Stimulated activated CD4-positive, alpha-beta T cell treated with anti-CD3 and anti-CD28 coated beads, Interleukin-1b, Interleukin-23, amount 100 ng/mL, for 48 hours (primary cell): ENCODE measurements at places on chromosomes 11 and 22.
A peak's percentile ranks its signal among the peaks of the same experiment; 100 is the strongest.

GRCh38 chr22:33321466-33321865 lies 263.3 kb upstream of the SYN3 start:
- no peak for DNase-seq

- no peak for DNase-seq
Observed at GRCh38 chr11:69914286-69915150, 95.3 kb upstream of the FGF3 start.

GRCh38 chr11:34155057-34155756 lies 49.8 kb downstream of the NAT10 start:
- no peak for DNase-seq

DNA sequence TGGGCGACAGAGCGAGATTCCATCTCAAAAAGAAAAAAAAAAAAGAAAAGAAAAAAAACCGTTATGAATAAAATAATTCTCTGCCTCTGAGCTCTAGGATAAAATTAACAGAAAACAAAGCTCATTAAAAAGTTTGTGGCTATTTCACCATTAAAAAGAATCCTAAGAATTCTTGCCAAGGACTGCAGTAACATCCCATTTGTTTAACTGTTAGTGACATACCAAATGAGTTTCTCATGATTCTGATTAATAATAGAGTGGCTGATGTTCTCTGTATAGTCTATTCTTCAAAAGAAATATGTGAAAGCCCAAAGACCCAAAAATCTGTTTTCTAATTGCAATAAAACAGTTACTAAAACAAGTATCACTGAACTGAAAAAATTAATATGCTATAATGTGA lies 19.7 kb downstream of the CLNS1A start:
- no peak for DNase-seq

- DNase-seq = peak; percentile 79
Observed at GRCh38 chr11:104705490-104706190, 192.6 kb downstream of the CASP12 start.

DNA sequence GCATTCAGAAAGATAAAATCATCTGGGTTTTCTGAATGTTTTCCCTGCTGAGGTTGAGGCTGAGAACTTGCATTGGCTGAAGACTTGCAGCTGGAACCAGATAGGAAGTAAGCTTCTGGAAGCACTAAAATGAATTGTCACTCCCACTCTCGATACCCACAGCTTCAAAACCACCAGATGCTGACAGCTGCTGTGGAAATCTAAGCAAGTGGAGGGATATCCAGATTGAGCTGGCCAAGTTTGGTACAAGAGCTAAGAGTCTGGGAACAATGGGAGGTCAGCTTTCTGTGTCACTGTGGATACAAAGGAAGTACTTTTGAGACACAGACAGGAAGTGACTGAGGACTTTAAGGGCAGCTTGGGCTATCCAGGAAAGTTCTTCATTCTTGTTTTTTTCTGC lies 51.3 kb upstream of the CD44 start:
- DNase-seq = no peak

GRCh38 chr11:27291302-27291889 lies 71.6 kb downstream of the CCDC34 start:
- peak; percentile 8 for DNase-seq

GRCh38 chr22:47155912-47156311 lies 393.5 kb downstream of the TBC1D22A start:
- no peak for DNase-seq

DNA sequence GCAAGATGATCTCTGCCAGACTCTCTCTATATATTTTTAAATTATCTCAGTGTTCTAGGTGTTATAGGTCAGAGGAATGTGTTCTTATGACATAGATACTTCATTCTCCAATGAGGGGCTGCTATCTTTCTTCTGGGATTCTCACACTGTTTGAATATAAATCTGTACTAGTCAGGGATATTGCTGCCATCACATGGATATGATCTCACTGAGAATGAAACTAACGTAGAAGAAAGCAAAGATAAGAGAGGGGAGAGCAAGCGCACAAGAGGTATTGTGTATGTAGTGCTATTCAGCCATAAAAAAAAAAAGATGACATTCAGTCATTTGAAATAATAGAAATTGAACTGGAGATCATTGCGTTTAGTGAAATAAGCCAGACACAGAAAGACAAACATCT lies 42.2 kb upstream of the SLC36A4 start:
- no peak for DNase-seq

GRCh38 chr11:67367761-67368227 lies 5.6 kb downstream of the CLCF1 start:
- DNase-seq = no peak

DNA sequence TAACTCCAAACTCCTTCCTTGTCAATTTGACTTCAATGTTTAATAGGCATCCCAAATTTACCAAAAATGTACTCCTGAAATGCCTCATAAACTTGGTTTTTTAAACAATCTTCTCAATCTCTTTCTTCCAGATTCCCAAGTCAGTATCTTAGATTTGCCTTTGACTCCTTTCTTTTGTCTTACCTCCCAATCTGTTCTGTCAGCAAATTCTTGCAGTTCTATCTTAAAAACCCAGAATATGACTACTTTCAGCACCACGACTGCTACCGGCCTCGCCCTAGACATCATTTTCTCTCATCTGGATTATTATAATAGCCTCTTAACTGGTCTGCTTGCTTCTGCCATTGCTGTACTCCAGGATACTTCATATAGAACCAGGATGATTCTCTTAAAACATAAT lies 7.9 kb downstream of the NLRP14 start:
- DNase-seq = no peak

GRCh38 chr11:37504060-37504611 lies 906.1 kb upstream of the RAG2 start:
- DNase-seq = no peak

DNA sequence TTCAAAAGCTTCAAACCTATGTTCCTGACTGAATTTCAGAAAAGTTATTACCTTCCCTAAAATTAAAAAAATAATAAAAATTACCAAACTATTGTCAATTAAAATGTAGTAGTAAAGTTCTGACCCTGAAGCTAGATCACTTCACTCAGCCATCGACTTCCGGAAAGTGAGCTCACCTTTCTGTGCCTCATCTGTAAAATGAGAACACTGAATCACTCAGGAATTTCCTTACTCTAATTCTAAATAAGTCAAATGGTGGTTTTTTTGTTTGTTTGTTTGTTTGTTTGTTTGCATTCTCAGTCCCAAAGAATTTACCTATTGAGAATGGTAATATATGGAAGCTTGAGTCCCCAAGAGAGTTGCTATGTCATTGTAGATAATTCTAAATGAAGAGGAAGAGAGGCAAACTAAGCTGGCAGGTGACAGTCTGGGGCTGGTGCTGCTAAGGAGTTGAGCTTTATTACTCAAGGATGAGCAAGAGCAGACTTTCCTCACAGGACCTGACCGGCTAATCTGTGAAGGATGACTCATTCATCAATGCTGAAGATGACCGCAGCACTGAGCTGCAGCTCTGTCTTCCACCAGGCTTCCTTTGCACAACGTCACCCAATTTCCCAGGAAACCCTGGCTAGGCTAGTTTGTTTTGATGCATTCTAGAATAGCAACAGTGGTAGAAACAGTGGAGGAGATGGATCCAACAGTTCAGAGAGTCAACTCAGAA lies 248.8 kb downstream of the RAB38 start:
- no peak for DNase-seq

DNA sequence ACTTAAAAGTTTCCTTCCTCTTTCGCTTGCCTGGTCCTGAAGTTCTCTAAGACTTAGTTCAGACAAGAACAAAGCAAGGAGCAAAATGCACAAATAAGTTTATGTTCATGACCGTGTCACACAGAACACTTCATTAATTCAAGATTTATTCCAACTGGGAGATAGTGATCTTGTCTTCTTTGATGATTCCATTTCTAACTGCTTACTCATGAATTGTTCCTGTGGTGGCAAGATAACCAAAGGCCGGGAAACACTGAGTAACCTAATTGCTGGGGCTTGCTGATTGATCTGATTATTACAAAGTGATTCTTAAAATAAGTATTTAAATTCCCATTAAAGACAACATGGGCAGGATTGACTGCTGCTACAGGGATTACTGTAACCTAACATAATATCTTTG lies 1462.9 kb upstream of the RAG2 start:
- DNase-seq = no peak

DNA sequence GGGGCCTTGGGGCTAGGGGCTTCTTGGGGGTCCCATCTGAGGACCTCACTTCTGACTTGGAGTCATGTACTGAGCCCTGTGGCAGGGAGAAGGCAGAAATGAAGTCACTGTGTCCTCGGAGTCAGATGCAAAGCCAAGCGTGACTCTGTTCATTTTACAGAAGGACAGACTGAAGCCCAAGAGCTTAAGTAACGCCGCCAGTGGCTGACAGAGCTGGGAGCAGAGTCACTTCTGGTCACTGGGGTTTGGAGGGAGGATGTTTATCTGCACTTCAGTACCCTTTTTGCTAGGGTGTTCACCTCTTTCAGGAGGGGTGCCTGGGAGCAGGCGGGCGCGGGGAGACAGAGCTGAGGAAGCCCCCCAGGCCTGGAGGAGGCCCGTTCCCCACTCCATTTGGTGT lies 10.7 kb downstream of the CD6 start:
- DNase-seq = no peak

GRCh38 chr22:27775758-27776649 lies 25.6 kb downstream of the MN1 start:
- no peak for DNase-seq

GRCh38 chr11:113960702-113961330 lies 14.1 kb upstream of the HTR3A start:
- no peak for DNase-seq

- no peak for DNase-seq
Observed at GRCh38 chr11:122698392-122698791, 42.9 kb downstream of the UBASH3B start.

DNA sequence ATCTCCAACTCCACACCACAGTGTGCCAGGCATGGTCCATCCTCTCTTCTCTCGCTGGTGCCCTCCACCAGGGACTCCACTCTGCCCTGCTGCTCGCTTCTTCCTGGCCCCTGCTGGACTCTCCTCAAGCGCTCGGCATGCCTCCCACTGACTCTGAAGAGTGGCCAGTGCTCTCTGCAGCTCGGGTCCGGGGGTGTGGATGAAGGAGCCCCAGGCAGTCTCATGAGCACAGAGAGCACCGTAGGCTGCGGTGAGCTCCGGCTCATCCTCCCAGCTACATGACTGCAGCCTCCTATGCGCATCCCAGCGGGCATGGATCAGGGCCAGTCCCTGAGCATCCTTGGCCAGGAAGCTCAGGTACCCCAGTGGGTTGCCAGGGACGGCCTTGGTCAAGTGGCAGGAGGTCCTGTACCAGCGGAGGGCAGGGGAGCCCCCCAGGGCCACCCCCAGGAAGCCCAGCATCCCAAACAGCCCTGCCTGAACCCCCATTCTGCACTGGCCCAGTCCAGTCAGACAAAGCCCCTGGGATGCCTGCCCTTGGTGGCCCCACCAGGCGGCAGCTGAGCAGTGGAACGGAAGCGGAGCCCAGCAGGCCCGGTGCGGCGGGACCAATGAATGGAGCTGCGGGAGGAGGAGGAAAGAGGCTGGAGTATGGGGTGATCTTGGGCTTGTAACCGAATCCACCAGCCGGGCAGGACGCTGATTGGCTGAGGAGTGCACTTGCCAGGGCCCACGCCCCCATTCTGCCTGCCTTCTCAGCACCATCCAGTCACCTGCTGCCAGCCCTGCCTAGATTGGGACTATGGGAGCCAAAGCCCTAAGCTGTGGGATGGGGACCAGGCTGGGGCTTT lies at the start of gene PLA2G3:
TSS of gene PLA2G3 (minus strand) at position 643 of the 851 bp plus-strand sequence. CDS start at position 489, 154 bp downstream.
- DNase-seq = no peak

DNA sequence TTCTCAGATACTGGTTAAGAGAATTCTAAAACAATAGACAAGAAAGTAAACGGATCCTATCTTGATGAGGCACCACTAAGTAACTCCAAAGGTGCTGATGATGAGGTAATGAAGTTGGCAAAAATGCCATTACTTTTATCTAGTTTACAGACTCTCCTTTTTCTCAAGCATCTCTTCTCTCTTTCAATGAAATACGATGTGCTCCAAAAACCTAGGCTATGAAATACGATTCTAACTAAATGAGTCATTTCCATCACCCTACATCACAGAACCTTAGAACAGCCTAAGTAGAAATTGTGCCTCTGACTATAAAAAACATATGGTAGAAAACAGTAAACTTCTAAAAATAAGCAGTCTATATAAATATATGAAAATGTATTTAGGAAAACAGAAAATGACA lies 58.9 kb upstream of the ARHGAP32 start:
- no peak for DNase-seq

DNA sequence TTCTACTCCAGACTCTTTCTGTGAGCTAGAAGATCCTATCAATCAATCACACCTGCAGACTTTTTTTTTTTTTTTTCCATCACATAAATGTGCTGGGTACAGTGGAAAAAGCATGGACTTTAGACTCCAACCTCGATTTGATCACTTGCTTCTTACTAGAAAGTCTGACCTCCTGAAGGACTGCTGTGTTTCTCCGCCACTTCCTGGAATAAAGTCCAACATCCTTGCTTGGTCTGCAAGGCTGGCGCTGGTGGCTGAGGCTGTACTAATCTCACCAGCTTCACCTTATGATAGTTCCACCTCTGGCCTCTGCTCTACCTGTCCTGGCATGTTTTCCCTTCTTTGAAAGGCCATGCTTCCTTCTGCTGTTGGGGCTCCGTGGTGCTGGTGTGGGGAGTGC lies 60.9 kb upstream of the SESN3 start:
- no peak for DNase-seq
